Stimulated activated CD8-positive, alpha-beta memory T cell treated with anti-CD3 and anti-CD28 coated beads, Interleukin-4, amount 100 ng/mL, for 1 hour (primary cell): ENCODE measurements at places on chromosomes 12 and 14.

DNA sequence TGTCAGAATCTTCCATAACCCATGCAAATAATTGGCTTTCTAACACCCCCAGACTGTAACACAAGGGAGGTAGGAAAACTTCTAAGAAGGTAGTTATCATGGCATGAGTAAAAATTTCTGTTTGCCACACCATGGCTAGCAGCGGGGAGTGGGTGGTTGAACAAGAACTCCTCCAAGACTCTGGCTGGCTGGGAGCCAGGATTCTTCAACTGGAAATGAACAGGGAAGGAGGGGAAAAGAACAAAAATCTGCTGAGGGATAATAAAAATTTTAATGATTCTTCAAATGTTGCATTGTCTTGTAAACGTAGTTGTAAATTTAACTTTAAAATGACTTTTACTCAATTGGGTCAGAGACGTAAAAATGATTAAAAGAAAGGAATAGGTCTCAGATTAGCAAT is 78.9 kb downstream of the AKAP6 start:
- DNase-seq: no peak

DNA sequence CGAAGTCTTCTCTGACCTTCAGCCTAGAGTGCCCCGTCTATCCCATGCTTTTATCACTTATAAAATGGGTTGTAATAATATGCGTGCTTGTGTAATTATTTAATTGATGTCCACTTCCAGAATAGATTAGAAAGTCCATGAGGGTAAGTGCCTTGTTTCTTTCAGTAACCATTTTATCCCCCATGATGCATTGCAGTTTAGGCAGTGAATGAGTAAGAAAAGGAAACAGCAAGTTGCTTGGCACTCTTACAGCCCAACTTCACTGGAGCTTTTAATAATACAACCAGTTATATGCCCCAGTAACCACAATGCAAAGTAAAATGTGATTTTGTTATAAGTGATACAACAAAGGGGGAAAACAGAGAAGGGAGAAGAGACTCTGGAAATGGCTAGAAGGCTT is 287.3 kb downstream of the MED13L start:
- DNase-seq: no peak

GRCh38 chr14:72651081-72651480 is 242.8 kb downstream of the DPF3 start:
- DNase-seq: no peak

GRCh38 chr12:75738486-75738885 is 227.1 kb upstream of the KRR1 start:
- DNase-seq: no peak

- no peak for DNase-seq
Observed at GRCh38 chr14:93019367-93019843, 96.3 kb downstream of the ITPK1 start.

- no peak for DNase-seq
Observed at GRCh38 chr14:98622208-98623051, 649.6 kb downstream of the BCL11B start.

GRCh38 chr12:109844983-109845823 is 12.0 kb upstream of the TRPV4 start:
- peak; percentile 74 for DNase-seq

DNA sequence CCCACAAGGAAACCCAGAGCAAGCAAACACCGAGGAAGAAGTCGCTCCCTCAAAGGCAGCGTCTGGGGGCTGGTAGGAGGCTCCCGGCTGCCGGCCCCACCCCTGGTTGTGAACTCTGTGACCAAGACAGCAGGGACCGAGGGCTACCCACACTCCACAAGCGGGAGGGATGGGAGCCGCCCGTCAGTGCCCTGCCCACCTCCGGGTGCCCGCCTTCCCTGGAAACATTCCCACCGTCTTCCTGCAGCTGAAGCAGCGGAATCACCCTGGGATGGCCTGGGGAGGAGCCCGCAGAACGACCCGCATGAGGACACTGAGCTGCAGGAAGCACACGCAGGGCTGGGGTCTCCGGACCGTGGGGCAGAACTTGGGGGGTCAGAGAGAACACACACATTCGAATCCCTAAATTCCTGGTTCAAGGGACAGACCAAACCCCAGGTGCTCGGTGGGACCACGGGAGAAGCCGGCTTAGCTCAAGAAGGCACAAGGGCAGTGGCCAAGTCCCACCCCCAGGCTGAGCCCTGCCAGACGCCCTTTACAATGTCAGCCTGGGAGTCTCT is 33.5 kb upstream of the C14orf180 start:
- no peak for DNase-seq

DNA sequence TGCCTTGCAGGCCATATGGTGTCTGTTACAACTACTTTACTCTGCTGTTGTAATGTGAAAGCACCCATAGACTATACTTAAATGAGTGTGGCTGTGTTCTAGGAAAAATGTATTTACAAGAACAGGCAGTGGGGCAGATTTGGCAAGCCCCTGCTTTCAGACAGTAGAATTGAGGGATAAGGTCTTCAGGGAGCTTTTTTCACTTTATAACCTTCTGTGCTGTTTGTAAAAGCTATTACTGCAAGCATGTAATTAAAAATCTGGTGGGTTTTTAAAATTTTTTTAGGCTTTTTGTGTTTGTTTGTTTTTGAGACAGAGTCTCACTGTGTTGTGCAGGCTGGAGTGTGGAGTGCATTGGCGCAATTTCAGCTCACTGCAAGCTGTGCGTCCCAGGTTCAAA is 73.9 kb downstream of the VEZT start:
- DNase-seq: no peak

- DNase-seq: no peak
Observed at GRCh38 chr14:22319526-22320361, 269.3 kb downstream of the DAD1 start.

GRCh38 chr12:124666722-124667259 is 99.4 kb upstream of the NCOR2 start:
- no peak for DNase-seq

DNA sequence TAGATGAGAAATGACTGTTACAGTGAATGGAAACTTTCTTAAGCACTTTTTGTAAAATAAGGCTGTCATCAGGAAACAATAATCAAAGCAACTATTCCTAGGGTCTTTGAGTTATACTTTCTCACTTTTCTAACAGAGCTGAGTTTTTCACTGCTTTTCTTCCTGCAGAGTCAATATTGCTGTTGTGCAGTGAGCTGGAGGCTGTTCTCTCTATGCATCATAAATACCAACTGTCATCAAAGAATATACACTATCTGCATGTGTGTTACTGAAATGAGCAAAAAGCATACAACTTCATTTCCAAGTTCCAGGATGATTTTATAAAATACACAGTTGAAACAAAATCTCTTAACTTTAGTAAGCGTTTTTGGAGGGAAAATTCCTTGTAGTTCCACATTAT is 110.4 kb upstream of the CPSF6 start:
- DNase-seq: no peak

DNA sequence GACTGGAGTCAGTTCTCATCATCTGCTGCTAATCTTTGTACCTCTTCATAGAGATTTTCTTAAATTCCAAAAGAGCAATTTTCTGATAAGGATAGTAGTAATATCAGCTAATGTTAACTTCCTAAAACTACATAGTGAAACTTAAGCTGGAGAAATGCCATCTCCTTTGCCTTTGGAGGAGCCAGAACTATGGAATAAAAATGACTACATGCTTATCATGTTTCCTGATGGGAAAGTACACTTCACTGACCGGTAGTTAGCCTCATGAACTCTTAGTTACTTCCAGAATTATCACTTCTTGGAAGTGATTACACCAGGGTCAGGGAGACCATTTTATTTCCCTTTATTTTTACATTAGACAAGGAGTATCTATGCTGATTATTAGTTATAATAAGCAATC is 1222.1 kb upstream of the TMEM132C start:
- no peak for DNase-seq

GRCh38 chr12:90090929-90091651 is 382.5 kb upstream of the ATP2B1 start:
- DNase-seq: no peak

DNA sequence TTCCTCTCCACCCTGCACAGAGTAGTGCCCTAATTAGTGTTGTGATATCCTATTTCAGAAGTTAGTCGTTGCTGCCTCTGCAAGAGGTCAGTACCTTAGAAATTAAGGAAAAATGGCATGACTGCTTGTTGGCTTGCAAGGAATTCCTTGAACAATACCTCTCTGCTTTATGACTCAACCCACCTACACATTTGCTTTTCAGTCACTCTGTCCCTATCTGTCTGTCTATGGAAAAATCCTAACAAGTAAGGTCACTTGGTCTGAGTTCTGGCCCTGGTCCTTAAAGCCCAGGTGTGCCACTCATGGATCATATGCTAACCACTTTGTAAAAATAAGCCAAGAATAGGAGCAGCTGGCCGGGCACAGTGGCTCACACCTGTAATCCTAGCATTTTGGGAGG is 116.4 kb upstream of the ATF1 start:
- DNase-seq: no peak

DNA sequence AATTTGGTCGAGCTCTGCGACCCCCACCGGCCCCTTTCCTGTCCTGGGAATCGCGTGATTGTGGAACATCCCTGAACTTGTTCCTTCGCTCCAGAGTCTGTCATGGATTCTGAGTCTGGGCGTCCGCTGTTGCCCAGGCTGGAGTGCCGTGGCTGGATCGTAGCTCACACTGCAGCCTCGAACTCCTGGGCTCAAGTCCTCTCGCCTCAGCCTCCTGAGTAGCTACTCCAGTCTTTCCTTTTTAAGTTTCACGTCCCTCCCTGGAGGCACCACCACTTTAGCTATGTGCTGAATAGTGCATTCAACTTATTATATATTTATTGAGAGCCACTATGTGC is 698 bp downstream of the ACOT6 start:
- no peak for DNase-seq

GRCh38 chr14:38291681-38292467 is 36.0 kb upstream of the CLEC14A start:
- no peak for DNase-seq

- no peak for DNase-seq
Observed at GRCh38 chr12:84658877-84659276, 253.7 kb downstream of the SLC6A15 start.

GRCh38 chr12:89632778-89633177 is 75.9 kb downstream of the ATP2B1 start:
- DNase-seq: no peak

GRCh38 chr12:43761500-43761899 is 2.7 kb downstream of the IRAK4 start:
- no peak for DNase-seq

GRCh38 chr12:117294189-117294603 is 67.2 kb downstream of the NOS1 start:
- DNase-seq: no peak

DNA sequence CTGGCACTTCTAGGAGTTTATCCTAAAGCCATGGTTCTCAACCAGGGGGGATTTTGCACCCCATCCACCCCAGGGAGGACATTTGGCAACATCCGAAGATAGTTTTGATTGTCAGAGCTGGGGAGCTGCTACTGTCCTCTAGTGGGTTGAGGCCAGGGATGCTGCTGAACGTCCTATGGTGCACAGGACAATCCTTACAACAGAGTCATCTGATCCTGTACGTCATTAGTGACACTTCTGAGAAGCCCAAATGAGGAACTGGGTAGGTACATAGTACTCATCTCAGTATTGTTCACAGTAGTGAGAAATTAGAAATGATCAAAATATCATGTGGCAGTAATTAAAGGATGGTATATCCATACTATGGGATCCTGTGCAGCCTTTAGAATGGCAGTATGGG is 185.1 kb downstream of the CHST11 start:
- DNase-seq: no peak

GRCh38 chr12:18716236-18716635 is 21.6 kb downstream of the PLCZ1 start:
- no peak for DNase-seq

GRCh38 chr12:20716037-20716436 is 20.9 kb downstream of the SLCO1C1 start:
- DNase-seq: no peak

DNA sequence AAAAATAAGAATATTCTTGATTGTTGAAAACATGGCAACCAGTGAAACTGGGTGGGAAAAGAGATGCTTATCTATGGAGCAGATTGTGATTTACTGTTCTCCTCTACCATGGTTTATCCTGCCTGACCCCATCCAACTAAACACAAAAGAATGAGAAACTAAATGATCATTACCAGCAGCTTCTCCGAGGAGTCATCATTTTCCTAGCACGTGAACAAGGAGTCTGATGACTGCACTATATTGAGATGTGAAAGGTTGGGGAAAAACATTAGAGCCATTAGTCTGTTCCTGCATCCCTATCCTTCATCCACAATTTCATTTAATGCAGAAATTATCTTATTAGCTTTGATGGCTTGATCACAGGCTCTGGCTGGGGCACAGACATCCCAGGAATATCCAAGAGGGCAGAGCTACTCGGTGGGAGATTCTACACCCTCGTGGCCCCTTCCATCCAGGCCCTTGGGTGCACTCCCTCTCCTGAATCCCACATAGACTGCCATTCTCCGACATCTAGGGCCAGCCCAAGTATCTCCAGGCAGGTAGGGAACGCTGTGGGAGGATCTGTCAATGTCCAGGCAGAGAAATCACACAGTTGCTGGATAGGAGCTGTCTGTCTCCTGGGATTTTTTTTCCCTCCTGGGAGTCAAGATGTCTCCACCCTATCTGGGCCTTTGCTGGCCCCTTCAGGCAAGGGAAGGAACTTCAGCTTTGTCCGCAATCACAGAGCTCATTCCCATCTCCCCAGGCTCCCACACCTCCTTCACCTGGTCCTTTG is 43.3 kb upstream of the DHRS4 start:
- DNase-seq: no peak

DNA sequence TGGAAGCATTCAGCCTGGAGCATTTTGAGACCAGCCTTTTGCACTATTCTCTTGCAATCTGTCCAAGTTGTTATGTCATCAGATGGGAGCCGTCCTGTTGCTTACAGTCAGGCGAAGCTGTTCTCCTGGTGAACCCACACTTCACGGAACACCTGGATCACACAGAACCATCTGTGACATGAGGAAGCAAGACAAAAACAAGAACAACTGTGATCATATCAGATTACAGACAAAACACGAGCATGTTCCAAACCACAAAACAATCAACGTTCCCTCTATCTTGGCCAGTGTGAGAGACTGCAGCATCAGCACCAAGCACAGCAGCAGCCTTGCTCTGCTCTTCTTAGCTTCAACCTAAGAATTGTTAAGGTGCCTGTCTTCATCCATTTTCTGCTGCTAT is 180.5 kb upstream of the SFSWAP start:
- no peak for DNase-seq

GRCh38 chr12:77924703-77925102 is 94.0 kb downstream of the NAV3 start:
- DNase-seq: no peak

- DNase-seq: no peak
Observed at GRCh38 chr12:9086087-9086486, 29.6 kb downstream of the A2M start.

DNA sequence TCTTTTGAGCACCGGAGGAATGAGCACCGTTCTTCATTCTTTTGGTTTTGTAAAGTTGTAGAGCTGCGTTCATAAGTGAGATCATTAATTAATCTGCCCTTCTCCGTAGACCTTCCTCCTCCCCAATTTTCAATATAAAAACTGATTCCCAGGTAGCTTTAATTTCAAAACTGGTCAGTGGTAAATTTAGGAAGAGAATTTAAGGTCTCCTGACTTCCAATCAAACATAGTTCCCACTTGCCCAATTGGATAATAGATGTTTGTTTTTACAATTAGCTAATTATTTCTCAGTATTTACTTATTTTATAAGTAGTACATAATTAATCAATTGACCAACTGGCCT is 27.2 kb upstream of the YBX3 start:
- DNase-seq: no peak

- DNase-seq: no peak
Observed at GRCh38 chr12:16076557-16076956, 165.4 kb downstream of the DERA start.

- no peak for DNase-seq
Observed at GRCh38 chr12:69509308-69509736, 39.1 kb downstream of the FRS2 start.
